ENCODE measurements at places on chromosomes 11 and 22.

DNA sequence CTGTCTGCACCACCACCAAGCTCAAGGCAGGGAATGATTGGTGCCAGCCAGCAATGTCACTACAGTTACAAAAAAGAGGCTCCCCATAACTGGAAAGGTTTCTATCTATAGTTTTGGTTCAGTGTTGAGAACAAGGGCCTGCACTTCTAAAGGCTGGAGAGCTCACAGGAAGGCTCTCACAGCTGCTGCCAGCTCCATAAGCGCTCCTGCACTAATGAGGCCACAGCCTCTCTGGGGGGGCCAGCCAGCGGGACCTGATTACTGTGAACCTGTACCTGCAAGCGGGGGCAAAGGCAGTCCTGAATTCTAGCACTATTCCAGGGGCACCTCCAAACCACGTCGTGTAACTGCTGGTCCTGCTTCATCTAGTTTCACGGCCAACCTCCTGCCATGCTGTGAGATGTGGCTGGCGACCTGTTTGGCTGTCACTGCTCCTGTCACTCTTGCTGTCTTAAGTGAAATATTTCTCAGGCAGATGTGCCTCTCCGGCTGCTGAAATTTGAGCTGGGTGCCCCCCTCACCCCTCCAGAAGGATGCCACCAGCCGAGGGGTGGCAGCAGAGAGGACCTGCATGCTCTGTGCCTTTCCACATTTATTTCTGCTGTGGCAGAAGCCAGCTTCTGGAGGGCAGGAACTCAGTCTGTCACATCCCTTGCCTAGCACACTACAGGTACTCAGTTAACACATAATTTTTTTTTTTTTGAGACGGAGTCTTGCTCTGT is 53.3 kb upstream of the ARFGAP3 start:
- no peak for DNase-seq

GRCh38 chr22:45942344-45942743 is 34.6 kb downstream of the WNT7B start:
- no peak for DNase-seq

- no peak for DNase-seq
Observed at GRCh38 chr11:103927535-103927934, 108.9 kb upstream of the DDI1 start.

DNA sequence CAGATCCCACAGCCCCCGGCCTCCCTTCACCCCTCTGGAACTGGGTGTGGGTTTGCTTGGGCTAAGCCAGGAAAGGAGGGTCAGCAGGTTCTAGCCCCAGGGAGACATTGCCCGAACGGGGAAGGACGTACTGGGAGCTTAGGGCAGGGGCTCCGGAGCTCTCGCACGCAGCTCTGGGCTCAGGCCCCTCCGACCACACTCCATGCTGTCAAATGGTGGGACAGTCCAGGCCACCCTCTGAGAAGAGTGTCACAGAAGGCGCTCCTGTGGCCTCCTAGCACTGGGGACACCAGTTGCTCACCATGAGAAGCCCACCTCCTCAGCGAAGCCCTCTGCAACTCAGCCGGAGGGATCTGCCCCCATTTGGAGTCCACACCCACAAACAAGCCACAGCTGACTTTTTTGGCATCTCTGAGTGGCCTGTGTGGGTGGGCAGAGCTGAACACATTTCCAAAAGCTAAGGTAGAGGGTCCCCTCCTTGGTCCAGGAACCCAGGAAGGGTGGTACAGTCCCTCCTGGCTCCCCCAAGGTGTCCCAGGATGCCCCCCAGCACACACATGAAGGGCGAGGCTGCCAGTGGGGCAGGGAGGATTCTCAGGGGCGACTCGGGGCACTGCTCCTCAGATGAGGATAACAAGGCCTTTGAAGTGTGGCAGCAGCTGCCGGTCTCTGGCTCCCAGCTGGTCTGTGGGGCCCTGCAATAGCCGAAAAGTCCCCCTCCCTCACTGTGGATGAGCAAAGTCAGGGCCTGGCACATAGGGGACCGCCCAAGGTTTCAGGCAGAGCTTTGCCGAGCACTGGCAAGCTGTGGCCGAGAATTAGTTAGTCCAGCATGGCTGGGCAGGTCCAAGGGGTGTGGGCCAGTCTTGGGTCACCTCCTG is 13.0 kb upstream of the TEF start:
- no peak for DNase-seq

GRCh38 chr11:11978098-11978637 is 30.3 kb downstream of the DKK3 start:
- DNase-seq: no peak

- peak; percentile 72 for DNase-seq
Observed at GRCh38 chr22:39490135-39490798, 11.8 kb upstream of the MIEF1 start.

DNA sequence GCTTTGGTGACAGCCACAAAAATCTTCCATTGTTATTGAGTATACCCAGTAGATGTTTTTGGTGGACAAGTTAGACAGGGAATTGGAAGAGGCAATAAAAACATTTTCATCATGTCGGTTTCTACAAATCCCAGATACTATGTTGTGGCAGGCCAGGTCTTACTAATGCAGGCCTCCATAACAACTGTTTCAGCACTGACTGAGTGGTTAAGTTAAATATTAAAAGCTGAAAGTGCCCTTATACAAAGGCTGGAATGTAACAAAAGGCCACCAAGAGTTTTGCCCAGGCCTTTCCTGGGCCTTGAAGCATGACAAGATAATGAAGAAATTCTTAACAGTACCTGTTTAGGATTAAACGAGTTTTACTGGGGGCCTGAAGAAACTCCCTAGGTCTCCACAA is 29.3 kb downstream of the DMC1 start:
- no peak for DNase-seq

GRCh38 chr11:65709661-65710060 is 2.4 kb upstream of the KAT5 start:
- DNase-seq: no peak

DNA sequence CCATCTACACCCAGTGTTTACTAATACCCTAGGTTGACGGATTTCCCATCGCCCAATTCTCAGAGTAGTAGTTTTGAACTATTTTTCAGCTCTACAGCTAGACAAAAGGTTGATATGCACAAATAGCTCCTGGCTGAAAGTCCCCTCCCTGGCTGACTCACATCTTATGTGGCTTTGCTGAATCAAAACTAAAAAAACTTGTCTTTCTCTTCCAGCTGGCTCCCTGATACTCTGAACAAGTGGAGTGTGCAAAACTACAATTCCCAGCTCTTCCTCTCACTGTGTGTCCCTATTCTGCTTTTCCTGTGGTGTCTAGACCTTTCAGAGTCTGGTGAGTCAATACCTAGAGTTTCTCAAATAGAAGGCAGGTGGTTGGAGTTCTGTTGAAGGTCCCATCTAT is 12.7 kb upstream of the LARGE1 start:
- no peak for DNase-seq

- no peak for DNase-seq
Observed at GRCh38 chr22:22058633-22059290, 76.2 kb upstream of the TOP3B start.

DNA sequence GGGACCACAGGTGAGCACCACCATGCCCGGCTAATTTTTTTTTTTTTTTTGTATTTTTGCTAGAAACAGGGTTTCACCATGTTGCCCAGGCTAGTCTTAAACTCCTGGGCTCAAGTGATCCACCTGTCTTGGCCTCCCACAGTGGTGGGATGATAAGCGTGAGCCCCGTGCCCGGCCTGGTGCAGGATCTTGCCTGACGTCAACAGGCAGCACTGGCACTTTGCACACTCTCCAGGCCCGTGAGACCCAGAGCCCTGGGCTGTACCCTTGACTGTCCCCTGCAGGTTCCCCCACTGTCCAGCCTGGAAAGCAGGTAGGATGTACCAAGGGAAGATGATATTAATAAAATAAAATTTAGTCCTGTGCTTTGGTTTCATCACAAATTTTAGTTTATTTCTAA is 29.1 kb upstream of the PANX2 start:
- no peak for DNase-seq

GRCh38 chr11:102611291-102611690 is 13.8 kb downstream of the MMP20 start:
- DNase-seq: no peak

DNA sequence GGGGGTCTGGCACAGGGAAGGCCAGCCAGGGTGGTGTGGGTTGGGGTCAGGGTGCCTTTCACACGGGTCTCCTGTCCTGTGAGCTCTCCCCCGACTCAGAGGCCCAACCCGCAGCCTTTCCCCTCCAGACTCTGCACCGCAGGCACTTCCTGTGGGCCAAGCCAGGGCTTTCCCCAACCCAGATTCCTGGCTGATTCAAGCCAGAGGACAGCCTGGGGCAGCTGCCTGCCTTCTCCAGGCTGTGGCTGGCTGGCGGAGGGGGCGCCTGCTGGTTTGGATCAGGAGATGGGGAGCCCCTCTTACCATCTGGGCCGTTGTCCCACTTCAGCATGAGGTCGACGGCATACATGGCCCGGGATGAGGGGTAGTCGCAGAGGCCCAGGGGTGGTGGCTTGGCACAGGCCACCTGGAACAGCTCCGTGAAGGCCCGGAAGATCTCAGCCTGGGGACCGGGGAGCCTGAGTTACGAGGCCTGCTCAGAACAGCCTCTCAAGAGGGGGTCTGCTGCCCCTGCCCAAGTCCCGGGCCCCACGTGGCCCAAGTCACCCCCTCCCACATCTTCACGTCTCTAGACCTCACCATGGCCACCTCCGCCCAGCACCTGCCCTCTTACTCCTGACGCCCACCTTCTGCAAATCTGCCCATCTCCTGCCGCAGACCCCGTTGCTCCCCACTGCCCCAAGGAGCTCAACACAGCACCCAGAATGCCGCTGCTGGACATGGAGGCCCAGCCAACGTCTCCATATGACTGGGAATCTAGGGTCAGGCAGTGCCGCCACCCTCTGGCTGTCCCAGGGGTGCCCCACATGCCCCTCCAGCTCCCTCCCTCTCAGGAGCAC is 17.3 kb downstream of the TSPO start:
- DNase-seq: no peak

DNA sequence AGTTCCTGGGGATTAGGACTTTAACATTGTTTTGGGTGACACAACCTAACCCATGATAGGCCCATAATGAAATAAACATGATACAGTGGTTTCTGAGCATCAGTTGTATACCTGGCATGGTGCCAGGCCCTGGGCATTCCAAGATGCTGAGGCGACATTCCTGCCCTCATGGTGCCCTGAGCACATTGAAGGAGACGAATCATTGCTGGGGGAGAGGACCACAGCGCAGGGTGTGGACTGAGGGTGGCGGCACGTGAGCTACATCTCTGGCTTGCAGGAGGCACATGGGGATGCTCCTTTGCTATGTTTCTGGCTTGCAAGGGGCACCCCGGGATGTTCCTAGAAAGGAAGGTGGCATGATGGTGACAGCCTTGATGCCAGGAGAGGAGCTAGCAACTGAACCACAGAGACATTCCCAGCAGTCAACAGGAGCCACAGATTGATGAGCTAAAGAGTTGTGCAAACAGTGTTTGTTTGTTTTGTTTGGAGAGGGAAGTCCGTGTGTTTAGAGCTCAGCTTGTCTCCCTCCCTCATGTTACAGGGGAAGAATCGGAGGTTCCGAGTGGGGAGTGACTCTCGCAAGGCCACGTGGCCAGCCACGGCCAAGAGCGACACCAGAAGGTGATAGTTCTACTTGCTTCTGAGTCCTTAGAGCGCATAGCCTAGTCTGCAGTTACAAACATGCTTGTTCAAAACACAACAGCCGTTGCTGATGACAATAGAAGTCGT is 106.4 kb downstream of the MIAT start:
- DNase-seq: no peak

DNA sequence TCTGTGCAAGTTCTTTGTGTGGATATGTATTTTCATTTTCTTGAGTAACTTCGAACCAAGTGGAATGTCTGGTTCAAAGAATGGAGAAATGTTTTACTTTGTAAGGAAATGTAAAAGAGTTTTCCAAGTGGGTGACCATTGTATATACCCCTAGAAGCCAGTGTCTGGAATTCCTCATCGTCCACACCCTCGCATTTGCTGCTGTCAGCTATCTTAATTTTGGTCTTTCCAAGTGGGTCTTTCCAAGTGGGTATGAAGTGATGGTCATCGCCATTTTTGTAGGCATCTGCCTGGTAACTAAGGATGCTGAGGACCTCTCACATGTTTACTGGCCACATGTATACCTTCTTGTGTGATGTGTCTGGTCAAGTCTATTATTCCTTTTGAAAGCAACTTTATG is 547.5 kb downstream of the TBC1D22A start:
- DNase-seq: no peak

DNA sequence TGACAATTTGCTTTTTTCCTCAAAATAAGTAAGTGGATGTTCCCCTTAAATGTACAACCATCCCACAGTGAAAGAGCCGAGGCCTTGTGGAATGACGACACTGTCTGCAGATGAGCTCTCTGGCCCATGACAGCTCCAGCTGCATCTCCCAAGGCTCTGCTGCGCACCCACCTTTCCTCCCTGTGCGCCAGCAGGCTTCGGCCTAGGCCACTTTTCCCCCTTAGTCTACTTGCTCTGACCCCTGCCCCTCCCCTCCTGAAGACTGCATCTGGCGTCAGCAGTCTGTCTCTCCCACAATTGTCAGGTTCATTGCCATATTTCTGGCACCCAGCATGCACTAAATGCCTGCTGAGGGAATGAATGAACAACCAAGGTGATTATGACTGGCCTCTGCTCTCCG is 2.0 kb downstream of the TOP3B start:
- no peak for DNase-seq

- no peak for DNase-seq
Observed at GRCh38 chr11:19880088-19880345, 167.4 kb downstream of the NAV2 start.

GRCh38 chr11:70731271-70732022 is 333.1 kb downstream of the CTTN start:
- no peak for DNase-seq

DNA sequence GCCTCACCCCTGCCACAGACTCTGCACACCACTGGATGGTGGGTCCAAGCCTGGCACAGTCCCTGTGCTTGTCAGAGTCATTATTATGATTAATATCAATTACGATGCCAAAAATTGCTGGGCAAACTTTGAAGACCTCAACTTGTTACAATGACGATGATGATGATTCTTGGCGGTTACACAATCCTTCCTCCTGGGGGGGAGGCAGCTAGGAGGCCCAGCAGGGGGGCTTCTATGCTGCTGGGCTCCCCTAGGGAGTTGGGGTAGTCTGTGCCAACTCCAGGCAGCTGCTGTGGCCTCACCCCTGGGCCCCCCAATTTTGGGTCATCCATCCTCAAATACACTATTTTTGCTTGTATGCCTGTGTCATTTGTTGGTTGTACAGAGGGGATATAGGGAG is 12.0 kb downstream of the SLC35E4 start:
- no peak for DNase-seq

GRCh38 chr11:111577821-111578220 is 24.4 kb upstream of the SIK2 start:
- no peak for DNase-seq

- DNase-seq: no peak
Observed at GRCh38 chr11:105181100-105181499, 41.5 kb upstream of the CARD18 start.

DNA sequence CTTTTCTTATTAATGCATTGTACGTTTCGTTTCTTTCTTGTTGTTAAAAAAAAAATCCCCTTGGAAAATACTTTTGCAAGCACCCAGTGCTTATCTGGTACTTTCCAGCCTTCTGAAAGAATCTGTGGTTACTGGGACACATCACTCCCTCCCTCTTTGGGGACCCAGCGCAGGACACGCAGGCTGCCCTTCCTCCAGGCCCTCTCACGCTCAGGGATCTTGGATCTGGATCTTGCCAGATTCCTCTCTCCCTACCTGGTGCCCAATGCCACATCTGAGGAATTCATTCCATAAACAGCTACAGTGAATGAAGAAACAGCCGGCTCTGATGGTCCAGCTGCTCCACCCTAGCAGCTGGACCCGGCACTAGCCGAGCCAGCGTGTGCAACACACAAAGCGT is 55.7 kb downstream of the PHF21B start:
- no peak for DNase-seq

GRCh38 chr11:47033439-47033838 is 96.9 kb downstream of the CSTPP1 start:
- DNase-seq: no peak
